Fibroblast of skin of abdomen (primary cell): ENCODE measurements at places on chromosomes 7 and 10.

DNA sequence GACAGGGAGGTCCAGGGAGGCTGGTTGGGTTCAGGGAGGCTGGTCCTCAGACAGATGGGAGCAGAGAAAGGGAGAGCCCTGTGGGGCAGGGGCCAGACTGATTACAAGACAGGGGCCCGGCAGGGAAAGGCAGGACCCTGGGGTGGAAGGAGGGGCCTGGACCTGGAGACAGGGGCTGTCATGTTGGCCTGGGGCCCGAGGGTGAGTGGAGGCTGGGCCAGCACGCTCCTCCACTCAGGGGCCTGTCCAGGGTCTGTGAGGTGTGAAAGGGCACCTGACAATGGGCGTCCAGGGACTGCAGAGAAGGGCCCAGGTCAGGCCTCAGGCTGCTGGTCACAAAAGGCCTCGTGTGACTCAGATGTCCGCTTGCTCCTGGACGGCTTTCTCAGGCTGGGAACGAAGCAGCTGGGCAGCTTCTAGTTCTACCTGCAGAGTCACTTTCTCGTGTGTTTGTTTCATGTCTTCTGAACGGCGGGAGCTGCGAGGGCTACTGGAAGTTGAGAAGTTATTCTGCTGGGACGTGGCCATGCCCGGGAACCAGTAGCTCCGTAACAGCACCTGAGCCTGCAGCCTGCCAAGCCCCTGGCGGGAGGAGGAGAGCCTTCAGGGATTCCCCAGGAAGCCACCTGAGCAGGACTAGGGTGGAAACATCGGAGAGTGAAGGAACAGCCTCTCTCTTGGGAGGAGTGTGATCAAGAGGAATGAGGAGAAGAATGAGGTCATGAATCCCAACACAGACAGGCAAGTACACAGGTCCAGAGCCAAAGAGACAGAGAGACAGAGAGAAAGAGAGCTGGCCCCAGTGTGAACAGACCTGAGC, 65.8 kb downstream of the KLF6 start:
- no peak for DNase-seq

DNA sequence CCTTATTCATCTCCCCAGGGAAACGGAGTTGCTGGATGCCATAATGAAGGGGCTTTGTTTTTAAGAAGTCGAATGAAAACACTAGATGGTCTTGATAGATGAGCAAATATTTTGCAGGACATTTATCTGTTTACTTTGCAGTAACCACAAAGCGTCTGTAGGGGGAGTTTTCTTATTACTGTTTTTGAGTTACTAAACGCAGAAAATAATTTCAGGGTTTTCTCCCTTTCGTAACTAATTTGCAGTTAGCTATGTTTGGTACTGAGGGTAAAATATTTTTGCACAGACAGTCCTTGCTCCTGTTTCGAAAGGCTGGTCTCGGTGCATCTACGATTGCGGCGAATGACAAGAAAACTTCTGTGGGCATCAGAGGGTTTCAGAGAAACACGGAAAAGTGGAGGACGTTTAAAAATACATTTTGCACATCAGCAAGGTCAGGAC, 505.6 kb upstream of the MKI67 start:
- DNase-seq: peak; percentile 31

- DNase-seq: no peak
Measured at GRCh38 chr10:51406581-51406980, 292.8 kb downstream of the CSTF2T start.

DNA sequence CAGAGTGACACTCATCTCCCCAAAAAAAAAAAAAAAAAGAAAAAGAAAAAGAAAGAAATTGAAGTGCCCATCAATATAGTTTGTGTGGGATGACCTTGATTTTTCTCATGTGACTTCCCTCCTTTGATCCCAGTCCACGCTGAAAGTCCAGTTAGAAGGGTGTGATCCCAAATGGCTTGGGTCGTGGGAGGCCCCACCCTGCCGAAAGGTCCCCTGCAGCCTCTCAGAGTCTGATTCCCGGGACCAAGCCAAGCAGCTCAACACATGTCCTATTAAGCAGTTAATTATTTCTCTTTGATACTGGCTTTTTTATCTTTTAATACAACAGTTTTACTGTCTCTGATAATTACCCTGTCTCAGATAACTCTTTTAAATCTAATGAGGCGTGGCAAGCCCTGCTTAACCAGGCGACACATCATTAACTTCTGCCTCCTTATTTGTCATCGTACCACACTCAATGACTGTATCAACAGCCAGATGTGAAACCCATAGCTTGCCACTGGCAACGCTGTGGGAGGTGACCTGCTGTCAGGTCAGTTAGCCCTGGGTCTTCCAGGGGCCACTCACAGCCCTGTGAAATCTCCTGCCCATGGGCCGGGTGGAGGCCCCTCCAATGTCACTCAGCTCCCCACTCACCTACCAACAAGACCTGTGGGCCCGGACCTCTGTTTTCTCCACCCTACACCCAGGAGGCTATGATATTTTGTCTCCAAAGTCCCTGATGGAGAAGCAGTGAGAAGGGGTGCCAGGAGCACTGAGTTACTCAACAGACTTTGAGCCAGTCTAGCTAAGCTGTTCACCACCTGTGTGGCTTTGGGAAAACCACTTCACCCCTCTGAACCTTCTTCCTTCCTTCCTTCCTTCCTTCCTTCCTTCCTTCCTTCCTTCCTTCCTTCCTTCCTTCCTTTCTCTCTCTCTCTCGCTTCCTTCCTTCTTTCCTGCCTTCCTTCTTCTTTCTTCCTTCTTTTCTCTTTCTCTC, 110.0 kb upstream of the SFMBT2 start:
- DNase-seq: no peak

- DNase-seq: no peak
Measured at GRCh38 chr7:8724080-8724718, 290.8 kb downstream of the NXPH1 start.

- no peak for DNase-seq
Measured at GRCh38 chr10:95783741-95784140, 27.8 kb downstream of the ENTPD1 start.

- peak; percentile 44 for DNase-seq
Measured at GRCh38 chr10:48604991-48605508, at the start of gene ARHGAP22. ARHGAP22 (minus strand) TSS chr10:48605073; CDS start chr10:48604796, 277 bp downstream.

DNA sequence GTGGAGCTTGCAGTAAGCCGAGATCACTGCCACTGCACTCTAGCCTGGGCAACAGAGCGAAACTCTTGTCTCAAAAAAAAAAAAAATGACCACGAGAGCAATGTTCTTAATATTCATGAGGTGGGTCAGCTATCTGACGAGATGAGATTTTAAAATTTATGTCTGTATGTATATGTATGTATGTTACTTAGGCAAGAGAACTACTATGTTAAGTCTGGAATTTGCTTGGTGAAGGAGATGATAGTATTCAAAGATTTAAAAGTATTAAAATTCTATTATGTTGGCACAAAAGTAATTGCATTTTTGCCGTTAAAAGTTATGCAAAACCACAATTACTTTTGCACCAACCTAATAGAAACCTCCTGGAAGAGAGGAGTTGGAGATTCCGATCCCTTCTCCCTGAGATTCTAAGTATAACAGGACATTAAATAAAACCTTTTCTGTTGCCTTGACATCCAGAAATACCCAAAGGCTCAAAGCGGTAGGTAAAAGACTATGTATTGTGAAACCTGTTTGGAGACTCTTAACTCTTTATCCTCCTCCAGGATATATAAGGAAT, 114.3 kb upstream of the TNS3 start:
- DNase-seq: peak; percentile 52

- DNase-seq: peak; percentile 45
Measured at GRCh38 chr10:74949843-74950765, 123.7 kb downstream of the KAT6B start.

GRCh38 chr10:102408728-102409603, 9.6 kb downstream of the PSD start:
- DNase-seq: peak; percentile 62

DNA sequence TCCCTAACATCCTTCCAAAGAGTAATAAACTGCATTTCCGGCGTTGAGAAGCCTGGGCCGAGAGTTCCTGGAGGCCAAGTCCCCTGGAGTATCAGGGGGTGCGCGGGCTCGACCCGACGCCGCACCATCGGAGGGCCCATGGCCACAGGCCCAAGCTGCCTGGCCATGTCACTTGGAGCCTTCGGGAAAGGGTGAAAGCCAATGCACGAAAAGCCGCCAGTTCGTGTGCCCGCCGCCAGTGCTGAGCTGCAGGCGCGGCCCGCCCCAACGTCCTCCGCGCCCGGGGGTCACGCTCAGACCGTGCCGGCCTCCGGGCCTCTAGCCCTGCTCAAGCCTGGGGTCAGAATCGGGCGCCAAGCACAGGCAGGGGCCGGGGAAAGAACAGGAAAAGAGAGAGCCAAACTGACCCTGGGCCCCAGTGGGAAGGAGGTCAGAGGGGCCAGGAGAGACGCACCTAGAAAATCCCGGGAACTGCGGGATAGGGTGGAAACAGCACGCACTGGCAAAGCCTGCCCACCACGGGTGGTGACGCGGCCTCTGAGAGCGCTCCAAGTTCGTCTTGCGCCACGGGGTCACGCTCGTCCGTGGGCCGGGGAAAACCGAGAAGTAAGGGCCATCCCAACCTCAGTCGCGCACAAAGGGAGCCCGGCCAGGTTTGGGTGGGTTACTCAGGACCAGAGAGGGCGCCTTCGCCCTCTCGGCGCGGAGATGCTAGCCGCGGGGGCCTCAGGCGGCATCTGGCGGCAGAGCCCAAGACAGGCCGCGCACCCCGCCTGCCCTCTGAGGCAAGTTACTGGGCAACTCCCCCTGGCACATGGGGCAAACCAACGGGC, 4.2 kb upstream of the EBF3 start:
- DNase-seq: no peak

GRCh38 chr7:114356133-114356532, 58.5 kb upstream of the FOXP2 start:
- DNase-seq: peak; percentile 12

DNA sequence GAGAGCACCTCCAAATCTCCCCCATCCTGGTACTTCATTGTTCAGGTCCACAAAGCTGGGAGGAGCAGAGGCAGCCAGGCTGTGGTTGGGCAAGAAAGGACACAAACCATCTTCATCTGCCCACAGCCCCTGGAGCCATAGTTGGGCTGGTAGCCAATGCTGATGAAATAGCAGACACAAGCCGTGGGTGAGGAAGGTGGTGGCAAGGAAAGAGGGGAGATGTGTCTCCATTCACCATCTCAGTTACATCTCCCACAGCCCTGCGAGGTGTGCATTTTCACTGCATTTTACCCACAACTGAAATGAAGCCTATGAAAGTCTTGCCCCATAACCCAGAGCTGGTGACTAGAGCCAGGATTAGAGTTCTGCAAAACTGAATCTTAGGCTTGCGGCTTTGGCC, 35.0 kb downstream of the PIK3AP1 start:
- DNase-seq: no peak

DNA sequence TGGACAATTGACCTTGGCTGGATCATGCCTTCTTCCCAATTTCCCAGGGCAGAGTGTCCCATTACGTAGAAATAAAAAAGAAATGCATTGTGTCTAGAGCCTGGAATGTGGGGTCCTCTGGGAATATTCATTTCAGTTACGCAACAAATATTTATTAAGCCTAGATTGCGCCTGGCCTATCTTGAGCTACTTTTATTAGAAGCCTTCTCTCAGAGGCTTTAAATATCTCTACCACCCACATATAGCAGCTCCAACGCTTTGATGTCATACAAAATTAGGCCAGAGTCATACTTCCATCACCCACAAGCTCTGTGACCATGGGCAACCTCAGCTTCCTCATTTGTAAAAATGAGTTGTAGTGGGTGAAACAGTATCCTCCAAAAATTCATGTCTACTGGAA, 24.9 kb upstream of the CARD11 start:
- DNase-seq: no peak

GRCh38 chr10:91909117-91909677, at the start of gene FGFBP3:
FGFBP3 (minus strand) TSS chr10:91909486; CDS start chr10:91908969, 517 bp downstream.
- peak; percentile 48 for DNase-seq

DNA sequence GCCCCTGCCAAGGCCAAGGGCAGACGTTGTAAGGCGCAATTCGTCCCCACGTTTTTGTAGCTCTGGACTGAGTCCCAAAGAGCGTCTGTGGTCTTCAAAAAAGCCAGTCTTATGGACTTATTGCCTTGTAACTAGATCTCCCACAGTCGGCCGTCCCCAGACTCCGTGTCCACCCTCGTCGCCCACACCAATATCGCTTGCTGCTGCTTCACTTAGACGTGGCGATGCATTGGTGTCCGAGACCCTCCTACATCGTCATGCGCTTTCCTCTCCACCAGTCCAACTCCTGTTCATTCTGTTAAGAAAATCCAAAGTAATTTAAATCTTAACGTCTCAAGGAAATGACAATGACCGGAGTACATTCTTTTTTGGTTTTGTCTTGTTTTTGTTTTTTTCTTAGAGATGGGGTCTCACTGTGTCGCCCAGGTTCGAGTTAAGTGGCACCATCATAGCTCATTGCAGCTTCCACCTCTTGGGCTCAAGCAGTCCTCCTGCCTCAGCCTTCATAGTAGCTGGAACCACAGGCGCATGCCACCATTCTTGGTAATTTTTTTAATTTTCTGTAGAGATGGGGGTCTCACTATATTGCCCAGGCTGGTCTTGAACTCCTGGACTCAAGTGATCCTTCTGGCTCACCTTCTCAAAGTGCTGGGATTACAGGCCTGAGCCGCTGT, 851 bp downstream of the KIFBP start:
- DNase-seq: peak; percentile 4

DNA sequence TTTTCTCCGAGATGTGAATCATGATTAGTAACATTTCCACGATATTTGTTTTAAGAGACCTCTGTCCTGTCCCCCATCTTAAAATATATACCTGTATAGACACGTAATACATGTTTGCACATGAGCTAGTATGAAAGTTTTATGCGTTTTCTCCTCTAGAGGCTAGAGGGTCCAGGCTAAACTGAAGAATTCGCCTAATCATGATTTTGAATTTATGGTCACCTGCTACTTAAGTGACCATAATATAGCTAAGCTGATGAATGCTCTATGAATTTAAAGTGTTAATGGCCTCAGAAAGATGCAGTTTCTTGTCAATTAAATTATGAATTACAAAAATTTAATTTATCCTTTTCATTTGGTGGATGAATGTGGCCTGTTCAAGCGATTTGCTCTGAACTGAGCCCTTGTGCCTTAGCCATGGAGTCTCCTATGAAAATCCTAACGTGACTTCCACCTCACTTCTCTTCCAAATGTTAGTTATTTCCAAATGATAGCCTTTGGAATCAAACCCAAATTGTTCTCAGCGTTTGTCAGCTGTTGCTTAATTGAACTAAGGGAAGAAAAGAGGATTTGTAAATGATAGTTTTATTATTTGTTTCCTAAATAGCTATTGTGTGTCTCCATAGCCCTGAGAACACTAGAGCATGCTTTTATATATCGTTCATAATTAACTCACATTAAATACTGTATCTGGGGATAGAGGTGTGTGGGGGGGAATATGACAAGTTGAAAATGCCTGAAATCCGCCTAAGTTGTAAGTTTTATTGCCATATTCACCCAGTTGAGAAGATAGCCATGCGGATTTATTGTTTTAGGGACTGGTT, 2.3 kb downstream of the CELF2 start:
- DNase-seq: no peak

GRCh38 chr7:26627891-26628341, 236.5 kb downstream of the SKAP2 start:
- DNase-seq: no peak

- DNase-seq: no peak
Measured at GRCh38 chr10:58189269-58189668, 78.4 kb downstream of the IPMK start.

DNA sequence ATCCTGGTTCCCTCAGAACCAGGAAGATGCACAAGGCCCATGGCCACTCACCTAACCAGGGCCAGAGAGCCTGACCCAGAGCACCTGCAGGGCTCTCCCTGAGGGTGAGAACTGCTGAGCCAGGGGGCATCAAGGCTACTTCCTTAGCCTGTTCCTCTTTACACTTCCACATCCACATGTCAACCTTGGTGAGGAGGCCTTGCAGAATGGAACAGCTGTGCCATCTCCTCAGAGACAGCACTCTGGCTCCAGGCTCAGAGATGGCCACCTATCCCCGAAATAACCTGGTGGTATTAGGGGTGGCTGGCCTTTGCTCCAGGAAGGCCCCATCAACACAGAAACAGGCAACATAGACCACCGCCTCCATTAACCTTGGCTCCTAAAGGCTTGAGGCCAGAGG, 473.0 kb downstream of the RPS24 start:
- DNase-seq: no peak
